ENCODE measurements at places on chromosomes 2 and 18.
A peak's percentile ranks its signal among the peaks of the same experiment; 100 is the strongest.

- peak; percentile 68 for DNase-seq
Observed at GRCh38 chr18:45828917-45829811, 3.7 kb downstream of the SIGLEC15 start.

DNA sequence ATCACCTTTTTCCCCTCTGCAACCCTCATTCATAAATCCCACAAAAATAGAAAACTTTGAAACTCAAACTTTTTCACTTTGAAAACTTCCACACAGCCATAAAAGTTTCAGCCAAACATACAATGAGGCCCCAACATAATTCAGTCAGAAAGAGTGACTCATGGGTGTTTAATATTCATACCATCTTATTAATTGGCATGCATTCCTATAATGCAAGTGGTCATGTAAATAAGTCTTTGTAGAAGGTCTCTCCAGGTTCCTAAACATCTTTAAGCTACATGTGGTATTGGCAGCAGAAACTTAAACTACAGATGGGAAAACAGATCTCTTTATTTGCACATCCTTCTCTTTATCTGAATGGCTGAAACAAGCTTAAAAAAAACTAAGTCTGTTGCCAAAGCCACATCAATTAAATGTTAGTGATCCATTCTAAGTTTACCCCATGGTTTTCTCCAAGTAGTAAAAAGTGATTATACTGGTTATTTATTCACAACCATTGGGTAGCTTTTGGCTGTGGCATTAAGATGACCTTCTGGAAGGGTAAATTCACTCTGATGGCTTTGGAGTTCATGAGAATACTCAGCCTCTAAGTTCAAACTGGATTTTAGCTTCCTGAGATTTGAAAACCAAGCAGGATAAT lies 70.2 kb upstream of the LYPD1 start:
- no peak for DNase-seq

DNA sequence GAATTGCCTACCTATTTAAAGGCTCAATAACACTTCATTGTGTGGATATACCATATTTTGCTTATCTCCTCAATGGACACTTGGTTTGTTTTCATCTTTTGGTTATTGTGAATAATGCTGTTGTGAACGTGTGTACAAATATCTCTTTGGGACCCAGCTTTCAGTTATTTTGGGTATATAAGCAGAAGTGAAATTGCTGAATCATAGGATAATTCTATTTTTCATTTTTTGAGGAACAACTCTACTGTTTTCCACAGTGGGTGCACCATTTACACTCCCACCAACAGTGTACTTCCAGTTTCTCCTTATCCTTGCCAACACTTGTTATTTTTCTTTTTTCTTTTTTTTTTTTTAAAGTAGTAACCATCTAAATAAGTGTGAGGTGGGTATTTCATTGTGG lies 29.0 kb downstream of the PTPN4 start:
- peak; percentile 29 for DNase-seq

DNA sequence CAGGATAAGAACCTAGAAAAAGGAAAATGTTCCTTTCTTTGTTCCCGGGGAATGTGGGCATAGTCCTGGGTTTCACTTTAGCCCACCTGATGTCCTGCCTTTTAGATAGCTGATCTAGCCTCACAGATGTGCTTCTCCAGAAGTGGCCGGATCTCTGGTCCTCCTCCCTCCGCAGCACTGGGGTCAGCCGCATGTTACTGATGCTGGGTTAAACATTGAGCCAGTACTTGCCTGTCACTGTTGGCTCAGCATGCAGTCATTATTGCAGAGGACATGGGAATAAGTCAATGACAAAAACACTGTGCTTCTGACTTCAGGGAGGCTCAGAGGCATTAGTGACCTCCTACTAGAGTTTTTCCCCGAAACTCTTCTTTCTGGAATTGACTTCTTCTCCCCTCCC lies 27.6 kb downstream of the NCK2 start:
- DNase-seq = no peak

DNA sequence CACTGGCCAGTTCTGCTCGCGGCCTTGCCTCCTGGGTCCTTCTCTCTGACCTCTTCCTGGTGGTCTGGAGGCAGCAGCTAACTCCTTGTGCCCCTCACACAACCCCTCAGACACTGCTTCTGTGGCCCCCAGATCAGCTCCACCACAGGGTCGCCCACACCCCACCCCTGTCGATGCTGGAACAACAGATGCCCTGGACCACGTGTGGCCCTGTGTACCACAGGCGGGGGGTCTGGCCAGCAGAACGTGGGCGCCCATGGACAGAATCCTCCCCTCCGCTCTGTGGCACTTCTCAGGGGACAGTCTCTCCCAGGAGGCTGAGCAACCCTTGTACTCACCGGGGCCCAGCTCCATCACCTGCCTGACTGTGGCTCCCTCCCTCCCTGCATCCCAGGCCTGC lies 245.6 kb downstream of the NDUFA10 start:
- no peak for DNase-seq

GRCh38 chr18:55248495-55248894 lies 289.2 kb upstream of the CCDC68 start:
- peak; percentile 9 for DNase-seq

GRCh38 chr2:233240897-233241296 lies 10.6 kb upstream of the ATG16L1 start:
- DNase-seq = no peak

DNA sequence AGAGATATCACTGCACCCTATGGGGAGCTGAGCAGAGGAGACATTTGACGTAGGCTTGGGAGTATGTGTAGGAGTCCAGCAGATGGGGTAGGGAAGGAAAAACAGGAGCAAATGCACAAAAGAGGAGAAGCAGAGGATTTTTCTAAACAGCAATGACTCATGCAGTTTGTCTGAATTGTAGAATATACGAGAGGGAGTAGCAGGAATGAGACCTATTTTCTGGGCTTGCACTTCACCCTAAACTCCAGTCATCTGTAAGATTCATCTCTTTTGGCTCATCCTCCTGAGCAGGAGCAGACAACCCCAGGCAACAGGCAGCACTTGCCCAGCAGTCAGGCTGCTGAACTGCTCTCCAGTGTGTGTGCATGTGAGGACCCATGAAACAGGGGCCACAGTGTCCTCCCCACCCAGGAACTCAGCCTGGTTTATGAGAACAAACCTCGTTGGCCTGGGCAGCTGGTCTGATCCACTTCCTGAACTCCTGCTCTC lies 100.2 kb upstream of the CDC42EP3 start:
- no peak for DNase-seq

- DNase-seq = no peak
Observed at GRCh38 chr2:144914622-144915318, 394.9 kb upstream of the ZEB2 start.

DNA sequence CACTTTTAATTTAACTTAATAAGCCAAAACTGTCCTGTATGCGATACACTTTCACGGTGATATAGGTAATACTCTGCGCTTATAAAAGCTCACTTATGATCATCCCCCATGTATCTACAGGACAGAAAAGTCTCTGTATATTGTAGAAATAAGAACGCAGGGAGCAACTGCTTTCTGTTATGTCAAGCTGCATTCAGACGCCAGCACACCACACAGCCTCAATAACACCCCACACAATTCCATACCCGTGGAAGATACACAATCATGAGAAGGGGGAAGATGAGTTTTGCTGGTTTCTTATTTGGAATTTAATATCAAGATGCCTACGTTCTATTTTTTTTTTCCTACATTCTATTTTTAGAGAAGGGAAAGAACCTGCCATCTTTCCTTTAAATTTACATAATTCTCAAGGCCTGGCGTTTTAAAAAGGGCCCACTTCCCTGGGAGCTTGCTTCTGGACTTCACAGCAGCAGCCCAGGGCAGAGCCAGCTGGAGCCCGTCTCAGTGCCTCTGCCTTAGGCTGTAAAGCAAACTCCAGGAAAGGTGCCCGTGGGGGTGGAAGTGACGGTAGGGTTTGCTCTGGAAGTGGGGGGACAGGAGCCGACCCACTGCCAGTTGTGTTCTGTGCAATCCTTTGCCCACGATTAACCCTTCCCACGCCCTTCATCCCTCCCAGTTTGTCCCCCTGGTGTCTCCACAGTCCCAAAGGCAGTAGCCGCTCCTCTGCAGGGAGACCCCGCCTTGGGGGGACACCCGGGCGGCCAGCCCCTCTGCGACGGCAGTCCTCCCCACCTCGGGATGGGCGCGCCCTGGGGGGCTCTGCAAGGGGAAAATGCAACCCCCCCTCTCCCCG lies 5.3 kb downstream of the PTGR3 start:
- DNase-seq = no peak

GRCh38 chr2:235920216-235920865 lies 247.8 kb downstream of the GBX2 start:
- DNase-seq = no peak

- no peak for DNase-seq
Observed at GRCh38 chr2:144317071-144317738, 202.7 kb downstream of the ZEB2 start.

DNA sequence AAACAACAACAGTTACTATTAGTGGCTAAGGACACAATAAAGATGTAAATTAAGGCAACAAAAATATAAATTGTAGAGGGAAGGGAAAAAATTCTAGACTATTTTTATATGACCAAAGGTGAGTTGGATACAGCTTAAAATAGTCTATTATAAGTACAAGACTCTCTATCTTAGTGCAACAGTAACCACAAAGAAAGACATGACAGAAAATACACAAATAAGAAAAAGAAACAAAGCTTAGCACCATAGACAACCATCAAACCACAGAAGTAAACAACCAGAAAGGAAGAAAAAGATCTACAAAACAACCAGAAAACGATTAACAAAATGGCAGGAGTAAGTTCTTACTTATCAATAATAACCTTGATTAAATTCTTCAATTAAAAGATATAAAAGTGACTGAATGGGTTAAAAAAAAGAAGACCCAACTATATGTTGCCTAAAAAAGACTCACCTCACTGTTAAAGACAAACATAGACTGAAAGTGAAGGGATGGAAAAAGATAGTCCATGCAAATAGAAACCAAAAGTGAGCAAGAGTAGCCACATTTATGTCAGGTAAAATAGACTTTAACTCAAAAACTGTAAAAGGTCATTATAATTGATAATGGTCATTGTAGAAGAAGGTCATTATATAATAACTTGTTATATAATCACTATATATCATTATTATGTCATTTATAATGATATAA lies 62.5 kb downstream of the USP40 start:
- DNase-seq = no peak

DNA sequence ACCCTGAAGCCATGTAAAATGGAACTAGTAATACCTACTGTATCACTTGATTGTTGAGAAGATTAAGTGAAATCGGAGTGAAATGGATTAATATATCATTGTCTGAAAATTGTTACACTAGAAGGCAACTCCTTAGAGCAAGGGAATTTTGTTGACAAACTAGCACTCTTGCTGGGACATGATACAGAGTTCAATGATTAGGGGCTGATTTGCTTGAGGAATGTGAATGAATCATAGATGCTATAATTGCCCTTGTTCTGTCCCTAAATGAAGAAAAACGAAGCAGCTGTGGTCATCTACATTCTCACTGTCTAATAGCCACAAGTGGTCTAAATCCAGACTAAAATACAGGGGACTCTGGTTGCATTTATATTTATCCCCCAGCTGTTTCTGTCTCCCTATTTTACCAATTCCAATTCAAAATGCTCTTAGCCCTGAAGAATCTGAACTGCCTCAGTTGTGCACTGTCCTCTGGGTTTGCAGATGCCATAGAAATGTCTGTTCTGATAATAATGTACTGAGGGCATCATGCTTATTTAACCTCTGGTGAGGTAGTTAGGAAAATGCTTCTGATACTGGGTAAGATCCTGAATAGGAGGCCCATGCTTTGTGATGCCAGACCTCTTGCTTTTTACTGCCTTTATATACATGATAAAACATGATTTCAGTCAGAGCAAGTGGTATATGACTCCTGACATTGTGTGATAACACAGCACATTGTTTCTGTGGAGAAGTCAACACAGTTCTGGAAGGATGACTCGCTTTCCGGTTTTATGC lies 382.1 kb downstream of the NRXN1 start:
- no peak for DNase-seq

- no peak for DNase-seq
Observed at GRCh38 chr2:11998626-11999378, 252.4 kb downstream of the LPIN1 start.

DNA sequence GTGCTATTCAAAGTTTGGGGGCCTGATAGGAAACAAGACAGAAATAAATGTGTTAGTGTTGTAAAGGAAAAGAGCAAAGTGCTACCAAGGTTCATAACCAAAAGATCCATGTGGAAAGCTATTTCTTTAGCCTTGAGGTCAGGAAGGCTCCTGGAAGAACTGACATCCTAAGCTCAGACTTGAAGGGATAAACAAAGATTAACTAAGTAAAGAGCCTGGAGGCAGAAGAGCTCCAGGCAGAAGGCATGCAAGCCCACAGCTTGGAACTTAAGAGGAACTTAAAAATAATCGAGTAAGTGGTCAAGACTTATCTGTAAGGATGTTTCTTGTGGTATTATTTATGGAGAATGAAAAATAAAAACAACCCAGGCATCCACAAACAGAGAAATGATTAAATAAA lies 245.0 kb upstream of the MGAT5 start:
- no peak for DNase-seq

DNA sequence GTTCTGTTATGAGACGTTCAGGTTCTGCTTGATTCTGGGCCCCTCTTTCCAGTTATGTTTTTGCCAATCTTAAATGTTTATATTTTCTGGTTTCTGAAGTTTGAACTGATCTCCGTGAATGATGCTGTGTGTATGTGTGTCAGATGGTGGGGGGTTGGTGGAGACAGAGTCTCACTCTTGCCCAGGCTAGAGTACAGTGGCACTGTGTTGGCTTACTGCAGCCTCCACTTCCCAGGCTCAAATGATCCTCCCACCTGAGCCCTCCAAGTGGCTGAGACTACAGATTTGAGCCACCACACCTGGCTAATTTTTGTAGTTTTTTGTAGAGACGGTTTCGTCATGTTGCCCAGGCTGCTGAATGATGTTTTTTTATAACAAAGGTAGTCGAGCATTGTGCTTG lies 45.9 kb downstream of the PSMD14 start:
- DNase-seq = no peak

GRCh38 chr2:45992021-45992740 lies 305.0 kb upstream of the EPAS1 start:
- peak; percentile 7 for DNase-seq

- peak; percentile 54 for DNase-seq
Observed at GRCh38 chr18:10308154-10308553, 146.3 kb upstream of the APCDD1 start.

GRCh38 chr2:215316336-215316735 lies 4.5 kb downstream of the ATIC start:
- no peak for DNase-seq

- peak; percentile 46 for DNase-seq
Observed at GRCh38 chr2:100422320-100423055, 5.0 kb upstream of the CHST10 start.

DNA sequence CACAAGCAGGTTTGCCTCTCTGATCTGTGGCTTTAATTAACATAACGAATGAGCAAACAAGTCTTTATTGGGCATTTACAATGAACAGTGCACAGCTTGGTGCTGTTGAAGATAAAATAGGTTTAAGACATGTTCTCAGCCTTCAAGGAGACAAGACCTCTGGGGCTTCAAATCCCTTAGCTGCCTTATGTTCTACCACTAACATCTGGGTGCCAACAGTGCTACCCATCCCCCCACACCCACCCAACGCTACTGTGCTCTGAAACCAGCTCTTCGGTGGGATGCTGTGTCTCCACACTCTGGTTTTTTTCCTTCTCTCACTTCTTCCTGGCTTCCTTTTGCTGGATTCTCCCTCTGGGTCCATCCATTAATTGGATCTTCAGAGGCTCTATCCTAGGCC lies 14.1 kb upstream of the B3GNT2 start:
- no peak for DNase-seq

All from inflammatory macrophage treated with lipopolysaccharide for 4 hours (primary cell).